Stimulated activated CD4-positive, alpha-beta T cell treated with anti-CD3 and anti-CD28 coated beads, Interleukin-12 subunit alpha, Interleukin-12 subunit beta, amount 100 ng/mL, for 48 hours (primary cell): ENCODE measurements at places on chromosomes 6 and 20.

- DNase-seq, result no peak
Observed at GRCh38 chr6:11514672-11515071, 22.9 kb upstream of the TMEM170B start.

GRCh38 chr20:17726902-17727301 is 27.1 kb downstream of the BANF2 start:
- DNase-seq, result no peak

GRCh38 chr20:24497851-24498250 is 28.4 kb downstream of the SYNDIG1 start:
- no peak for DNase-seq

GRCh38 chr6:6579281-6579680 is 9.2 kb upstream of the LY86 start:
- DNase-seq, result no peak

DNA sequence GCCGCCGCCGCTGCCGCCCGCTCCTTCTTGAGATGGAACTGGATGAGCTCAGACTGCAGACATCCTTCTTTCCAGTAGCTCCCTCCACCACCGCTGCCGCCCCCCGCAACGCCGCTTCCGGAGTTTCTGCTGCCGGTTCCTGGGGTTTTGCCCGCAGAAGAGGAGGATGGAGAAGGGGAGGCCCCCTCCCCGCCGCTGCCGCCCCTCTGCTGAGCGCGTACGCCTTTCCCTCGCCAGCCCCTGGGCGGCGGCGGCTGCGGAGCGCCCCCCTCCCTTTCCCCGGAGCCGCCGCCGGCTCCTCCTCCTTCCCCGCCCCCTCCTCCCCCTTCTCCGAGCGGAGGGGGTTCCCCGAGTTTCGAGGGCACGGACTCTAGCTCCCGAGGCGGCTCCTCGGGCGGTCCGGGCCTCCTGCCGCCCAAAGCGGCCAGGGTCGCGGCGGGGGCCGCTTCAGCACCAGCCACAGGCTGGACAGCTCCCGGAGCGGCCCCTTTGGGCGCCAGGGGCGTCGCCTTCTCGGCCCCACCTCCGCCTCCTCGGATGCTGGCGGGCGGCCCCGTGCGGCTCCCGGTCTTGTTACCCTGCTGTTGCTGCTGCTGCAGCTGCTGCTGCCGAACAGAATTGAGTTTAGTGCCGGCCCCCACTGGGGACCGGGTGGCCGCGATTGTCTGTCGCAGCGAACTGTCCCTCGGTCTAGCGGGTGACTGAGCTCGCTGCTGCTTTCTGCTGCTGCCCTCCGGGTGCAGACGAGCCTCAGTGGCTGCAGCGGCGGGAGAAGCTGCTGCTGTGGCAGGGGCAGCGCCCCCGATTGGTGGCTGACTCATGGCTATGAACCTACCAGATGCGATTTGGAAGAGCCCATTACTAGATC is 3.1 kb downstream of the MTCL3 start:
- DNase-seq, result peak; percentile 49

GRCh38 chr6:7992002-7992815 is 72.0 kb downstream of the BLOC1S5 start:
- DNase-seq, result no peak

DNA sequence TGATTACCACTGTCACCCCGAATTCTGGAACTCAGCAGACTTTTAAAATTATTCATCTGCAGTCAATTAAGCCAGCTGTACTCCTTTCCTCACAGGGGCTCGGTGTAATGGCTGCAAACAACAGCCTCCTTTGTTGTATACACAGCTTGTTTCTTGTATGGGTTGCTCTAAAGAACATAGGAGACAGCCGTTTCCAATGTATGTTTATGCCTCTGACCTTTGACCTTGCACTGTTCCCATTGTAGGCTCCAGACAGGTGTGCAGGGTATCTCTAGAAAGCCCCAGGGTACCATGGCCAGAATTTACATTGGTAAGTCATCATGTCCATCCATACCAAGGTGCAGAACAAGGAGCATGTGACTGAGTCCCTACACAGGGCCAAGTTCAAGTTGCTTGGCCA is 11.5 kb upstream of the TENT5A start:
- no peak for DNase-seq

- DNase-seq, result no peak
Observed at GRCh38 chr20:19552221-19553180, 205.6 kb upstream of the RIN2 start.

DNA sequence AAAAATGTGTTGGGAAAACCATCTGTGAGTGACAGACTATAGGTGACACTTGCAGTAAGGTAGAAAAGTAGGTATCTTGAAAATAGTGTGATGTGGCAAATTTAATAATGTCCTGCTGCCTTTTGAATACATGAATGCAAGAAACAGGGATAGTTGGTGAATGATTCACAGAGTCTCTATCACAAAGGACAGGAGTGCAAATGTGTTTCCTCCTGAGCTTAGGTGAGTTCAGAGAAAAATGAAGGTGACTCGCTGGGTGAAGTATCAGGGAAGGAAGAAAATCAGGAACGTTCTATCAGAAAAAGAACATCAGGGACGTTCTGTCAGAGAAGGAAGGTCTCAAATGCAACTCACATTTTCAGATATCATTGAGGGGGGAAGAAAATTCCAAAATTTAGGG is 557.8 kb upstream of the SLC35B3 start:
- DNase-seq, result no peak

GRCh38 chr6:143270026-143270425 is 180.5 kb downstream of the ADAT2 start:
- no peak for DNase-seq

DNA sequence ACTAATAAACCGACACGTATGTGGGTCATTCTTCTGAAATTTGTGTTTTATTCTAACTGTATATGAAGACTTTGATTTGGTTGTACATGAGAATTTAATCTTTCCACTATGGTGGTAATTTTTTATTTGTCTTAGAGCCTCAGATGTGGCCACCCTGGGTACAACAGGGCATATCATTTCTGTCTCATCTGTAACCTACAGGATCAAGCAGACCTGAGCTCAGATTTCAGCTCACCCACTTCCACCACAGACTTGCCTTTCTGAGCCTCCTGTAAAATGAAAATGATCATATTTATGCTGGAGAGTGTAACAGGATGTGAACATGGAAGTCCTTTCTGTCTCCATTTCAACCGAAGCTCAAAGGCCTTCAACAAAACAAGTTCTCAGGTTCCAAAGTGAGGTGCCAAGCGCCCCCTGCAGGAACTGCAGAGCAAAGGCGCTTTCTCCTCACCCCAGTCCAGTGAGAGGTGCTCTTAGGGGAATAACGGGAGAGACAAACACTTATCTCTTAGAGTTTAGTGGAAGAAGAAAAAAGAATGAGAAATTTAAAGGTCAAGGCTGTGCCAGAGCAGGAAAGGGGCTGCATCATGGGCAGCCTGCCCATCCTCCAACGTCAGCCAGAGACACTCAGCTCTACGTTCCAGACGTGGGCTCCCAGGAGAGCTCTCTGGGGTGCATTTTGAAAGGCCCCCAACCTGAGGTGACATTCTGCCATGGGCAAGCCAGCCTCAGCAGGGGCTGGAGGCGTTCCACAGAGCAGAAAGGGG is 23.0 kb upstream of the CD24 start:
- DNase-seq, result peak; percentile 61

DNA sequence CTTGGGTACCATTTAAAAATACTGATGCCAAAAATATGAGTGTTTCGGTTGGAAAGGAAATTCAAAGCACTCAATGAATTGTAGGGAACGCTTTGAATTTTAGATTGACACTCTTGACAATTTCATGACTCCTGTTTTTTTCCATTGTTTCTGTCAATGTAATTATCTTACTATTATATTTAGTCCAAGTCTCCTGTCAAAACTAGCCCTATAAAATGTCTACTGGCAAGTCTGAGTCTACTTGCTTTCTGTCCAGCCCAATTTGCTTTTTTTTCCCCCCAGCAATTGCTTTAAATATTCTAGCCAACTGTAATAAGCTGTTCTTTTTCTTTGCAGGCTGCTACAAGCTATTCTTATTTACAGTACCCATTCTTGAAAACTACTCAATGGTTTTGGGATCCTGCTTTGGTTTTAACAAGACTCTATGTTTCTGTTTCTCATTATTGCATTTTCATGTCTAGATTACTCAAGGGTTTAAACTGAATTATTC is 1103.9 kb upstream of the GJE1 start:
- DNase-seq, result no peak

GRCh38 chr20:17044891-17045290 is 181.9 kb upstream of the PCSK2 start:
- no peak for DNase-seq

DNA sequence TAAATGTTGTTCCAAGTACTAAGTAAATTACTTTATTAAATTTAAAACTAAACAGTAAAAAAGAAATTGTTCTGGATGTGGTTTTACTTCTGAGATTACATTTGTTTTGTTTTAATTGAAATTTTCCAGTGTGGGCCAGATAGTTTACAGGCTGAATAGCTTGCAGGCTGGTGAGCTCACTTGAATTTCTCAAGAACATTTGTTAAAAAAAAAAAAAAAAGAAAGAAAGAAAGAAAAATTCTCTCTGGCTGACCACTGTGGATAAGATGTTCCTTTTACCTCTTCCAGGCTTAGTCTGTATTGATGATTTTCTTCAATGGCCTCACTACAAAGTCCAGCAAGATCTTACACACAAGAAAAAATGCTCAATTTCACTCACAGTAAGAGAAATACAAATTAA is 85.4 kb downstream of the PLCG1 start:
- DNase-seq, result no peak

- DNase-seq, result no peak
Observed at GRCh38 chr6:10391799-10392198, 23.1 kb downstream of the TFAP2A start.

GRCh38 chr6:31877651-31878161 is 1.1 kb downstream of the SLC44A4 start:
- no peak for DNase-seq

- DNase-seq, result no peak
Observed at GRCh38 chr6:90004511-90004910, 110.2 kb downstream of the GJA10 start.

DNA sequence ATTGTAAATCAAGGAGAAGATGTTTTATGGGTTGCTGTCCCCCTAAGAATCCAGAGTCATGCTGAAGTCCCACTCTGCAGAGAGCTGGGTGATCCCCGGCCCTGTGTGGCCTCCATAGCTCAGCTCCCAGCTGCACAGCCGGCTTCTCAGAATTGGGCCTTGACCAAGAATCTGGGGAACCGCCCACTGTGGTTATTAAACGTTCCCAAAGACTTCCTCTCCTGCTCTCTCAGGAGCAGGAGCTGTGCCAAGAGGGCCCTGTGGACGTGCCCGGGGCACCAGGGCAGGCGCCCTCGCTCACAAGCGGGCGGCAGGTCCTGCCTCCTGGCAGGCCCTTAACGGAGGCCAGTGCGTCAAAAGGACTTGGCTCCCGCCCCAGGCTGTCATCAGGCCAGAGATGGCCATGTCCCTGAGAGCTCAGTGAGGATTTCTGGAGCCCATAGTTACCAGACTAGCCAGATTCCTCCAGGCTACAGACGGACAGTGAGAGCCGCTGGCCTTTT is 30.4 kb downstream of the ZC3H12D start:
- DNase-seq, result no peak

- no peak for DNase-seq
Observed at GRCh38 chr6:160365117-160365516, 16.9 kb downstream of the SLC22A3 start.

DNA sequence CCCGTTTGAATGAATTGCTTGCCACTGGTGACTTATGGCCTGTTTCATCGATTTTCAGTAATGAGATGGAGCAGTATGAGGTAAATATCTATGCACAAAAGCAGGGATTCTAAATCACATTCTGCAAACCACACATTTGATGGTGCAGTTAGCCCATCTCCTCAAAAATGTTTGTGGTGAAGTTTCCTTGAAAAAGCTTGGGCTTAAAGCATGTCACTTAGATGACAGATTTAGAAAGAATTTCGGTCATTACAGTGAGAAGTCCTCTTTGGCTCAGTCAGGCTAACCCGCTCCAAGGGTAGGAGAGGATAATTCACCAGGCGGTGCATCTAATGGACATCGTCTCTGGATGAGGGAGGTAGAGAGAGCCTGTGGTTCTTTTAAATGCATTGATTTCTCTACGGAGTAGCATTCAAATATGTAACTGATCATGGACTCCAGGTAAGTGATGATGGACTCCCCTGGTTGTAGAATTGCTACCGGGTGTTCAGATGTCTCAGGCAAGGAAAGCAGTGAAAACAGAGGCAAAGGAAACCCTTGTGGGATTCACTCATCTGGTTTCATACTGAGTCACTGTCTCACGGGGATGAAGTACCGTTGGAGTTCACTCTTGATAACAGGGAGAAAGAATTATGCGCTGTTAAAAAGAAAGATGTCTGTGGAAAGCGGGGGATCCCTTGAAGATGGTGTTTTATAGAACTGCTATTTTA is 65.3 kb downstream of the AIG1 start:
- no peak for DNase-seq

GRCh38 chr6:123967905-123968304 is 164.2 kb downstream of the NKAIN2 start:
- DNase-seq, result no peak

- no peak for DNase-seq
Observed at GRCh38 chr20:63968928-63969760, 586 bp downstream of the ZNF512B start.

- no peak for DNase-seq
Observed at GRCh38 chr20:61236713-61237112, 15.3 kb upstream of the CDH4 start.

GRCh38 chr6:147207837-147208754 is 3.9 kb downstream of the STXBP5 start:
- DNase-seq, result no peak

- no peak for DNase-seq
Observed at GRCh38 chr6:119240257-119241110, 109.1 kb downstream of the MAN1A1 start.

- DNase-seq, result no peak
Observed at GRCh38 chr20:41046716-41047115, 18.1 kb downstream of the TOP1 start.

DNA sequence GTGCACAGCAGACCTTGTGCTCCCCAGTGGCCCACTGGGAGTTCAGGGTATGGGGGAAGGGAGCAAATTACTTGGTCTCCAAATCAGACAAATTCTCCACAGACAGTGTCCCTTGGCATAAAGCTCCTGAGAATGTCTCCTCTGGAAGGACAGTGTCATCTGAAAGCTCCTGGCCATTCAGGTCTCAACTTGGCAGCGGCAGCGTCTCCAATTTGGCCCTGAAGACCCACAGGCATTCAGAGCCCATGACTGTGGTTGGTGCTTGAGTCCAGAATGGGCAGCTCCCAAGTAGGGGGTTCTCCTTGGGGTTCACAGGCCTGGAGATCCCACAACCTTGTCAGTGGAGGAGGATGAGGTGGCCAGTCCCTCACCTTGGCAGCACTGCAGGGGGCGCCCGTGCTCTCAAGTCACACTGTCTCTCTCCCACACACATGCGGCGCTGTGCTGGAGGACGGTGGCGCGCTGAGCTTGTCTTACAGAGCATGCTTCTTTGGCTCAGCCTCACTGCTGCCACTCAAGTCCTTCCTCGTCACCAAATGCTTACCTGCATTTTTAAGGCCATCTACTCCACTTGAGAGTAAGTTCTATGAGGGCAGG is 20.7 kb downstream of the DYNLRB1 start:
- DNase-seq, result peak; percentile 35

DNA sequence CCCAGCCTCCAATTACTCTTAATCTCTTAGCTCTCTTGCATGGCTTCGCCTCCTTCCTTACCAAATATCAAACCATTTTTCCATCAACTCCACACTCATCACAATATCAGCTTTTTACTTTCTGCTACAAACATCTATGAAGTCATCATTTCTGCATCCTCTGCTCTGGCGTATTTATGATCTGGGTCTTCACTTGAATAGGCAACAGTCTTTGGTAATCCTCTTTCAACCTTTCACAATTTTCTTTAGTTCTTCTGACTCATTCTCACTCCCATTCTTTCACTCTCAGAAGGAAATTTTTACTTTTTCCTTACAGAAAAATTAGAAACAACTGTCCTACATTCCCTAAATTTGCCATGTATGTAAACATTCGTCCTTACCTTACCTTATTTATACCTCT is 522.4 kb downstream of the HDGFL1 start:
- no peak for DNase-seq

- DNase-seq, result no peak
Observed at GRCh38 chr6:159844737-159845645, 44.9 kb downstream of the PNLDC1 start.
